ENCODE measurements at places on chromosomes 4 and X.
A peak's percentile ranks its signal among the peaks of the same experiment; 100 is the strongest.

GRCh38 chr4:128908735-128909134 is 99.2 kb downstream of the JADE1 start:
- no peak for DNase-seq

DNA sequence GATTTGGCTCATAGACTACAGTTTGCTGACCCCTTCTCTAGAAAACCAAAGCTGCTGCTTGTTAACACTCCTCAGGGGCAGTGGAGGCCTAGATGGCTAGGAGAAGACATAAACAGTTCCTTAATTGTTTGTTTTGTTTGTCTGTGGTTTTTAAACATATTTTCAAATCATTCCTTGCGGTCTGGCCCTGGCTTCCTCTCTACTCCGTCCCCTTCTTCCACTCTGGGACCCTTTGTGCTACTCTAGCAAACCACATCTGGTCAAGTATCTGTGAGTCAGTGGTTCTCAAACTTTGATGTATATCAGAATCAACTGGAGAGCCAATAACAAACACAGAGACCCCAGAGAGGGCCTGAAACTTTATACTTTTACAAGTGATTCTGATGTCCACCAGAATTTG is 36.1 kb downstream of the FRMPD4 start:
- no peak for DNase-seq

- peak; percentile 99 for DNase-seq
Measured at GRCh38 chr4:56435140-56435926, at the start of gene PPAT. PPAT (minus strand) TSS chr4:56435615; CDS start chr4:56435477, 138 bp downstream.

GRCh38 chr4:175413561-175413960 is 398.5 kb downstream of the GPM6A start:
- no peak for DNase-seq

GRCh38 chrX:119989905-119990555 is 46.5 kb upstream of the NKAP start:
- no peak for DNase-seq

DNA sequence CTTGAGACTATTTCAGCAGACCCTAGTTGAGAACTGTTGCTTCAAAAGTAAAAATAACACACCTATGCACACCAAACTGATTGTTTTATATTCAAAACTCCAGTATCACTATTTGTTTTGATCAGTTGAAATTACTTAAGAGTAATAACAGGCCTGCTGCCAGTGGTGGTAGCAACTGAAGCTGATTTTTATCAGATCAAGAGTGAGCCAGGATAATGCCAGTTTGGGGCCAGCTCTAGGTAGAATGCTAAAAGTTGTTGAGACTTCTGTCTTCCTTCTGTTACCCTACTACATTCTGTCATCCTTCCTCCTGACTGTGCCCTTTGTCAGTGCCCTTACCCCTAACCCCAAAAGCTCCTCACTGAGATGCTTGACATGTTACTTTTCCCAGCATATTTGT is 228.7 kb upstream of the SPRY1 start:
- DNase-seq: no peak

DNA sequence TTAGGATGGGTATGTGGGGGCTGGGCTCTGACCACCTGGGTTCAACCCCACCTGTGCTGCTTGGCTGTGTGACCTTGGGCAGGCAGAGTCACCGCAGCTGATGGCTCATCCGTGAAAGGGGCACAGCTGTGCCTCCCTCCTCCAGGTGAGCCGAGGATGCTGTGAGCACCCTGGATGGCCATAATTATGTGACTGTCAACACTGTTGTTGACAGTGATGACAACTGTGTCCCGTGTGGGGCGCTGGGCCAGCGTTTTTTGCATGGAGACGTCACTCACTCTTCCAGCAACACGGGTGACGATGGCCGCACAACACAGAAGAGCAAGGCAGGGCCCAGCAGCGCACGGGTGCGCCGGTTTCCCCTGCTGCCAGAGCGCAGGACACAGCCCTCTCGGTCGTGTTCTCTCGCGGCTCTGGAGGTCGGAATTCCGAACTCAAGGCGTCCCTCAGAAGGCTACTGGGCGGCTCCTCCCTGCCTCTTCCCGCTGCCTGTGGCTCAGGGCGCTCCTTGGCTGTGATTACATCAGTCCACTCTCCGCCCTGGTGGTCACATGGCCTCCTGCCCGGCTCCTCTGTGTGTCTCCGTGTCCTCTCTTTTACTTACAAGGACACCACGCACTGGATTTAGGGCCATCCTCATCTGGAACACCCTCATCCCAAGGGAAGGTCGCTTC is 1.3 kb downstream of the SH3TC1 start:
- DNase-seq: no peak

GRCh38 chrX:119756926-119757635 is 1.3 kb upstream of the SOWAHD start:
- no peak for DNase-seq

- DNase-seq: no peak
Measured at GRCh38 chr4:95091272-95091671, 333.5 kb downstream of the BMPR1B start.

DNA sequence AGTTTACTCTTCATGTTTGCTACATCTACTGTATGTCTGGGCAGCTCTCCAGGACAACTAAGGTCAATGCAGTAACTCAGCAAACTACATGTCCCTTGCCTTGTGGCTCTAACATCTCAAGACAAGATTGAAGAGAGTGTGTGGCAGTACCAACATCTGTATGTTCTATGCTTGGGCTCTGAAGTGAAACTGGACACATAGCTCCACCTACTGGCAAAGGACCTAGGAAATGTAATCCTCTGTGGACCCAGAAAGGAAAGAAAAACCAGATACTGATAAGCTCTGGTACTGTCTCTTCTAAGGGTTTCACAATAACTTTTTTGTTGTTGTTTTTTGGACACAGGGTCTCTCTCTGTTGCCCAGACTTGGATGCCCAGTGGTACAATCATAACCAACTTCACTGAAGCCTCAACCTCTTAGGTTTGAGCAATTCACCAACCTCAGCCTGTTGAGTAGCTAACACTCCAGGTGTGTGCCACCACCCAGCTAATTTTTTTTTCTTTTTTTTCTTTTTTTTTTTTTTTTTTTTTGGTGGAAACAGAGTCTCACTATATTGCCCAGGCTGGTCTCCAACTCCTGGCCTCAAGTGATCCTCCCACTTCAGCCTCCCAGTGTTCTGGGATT is 64.1 kb downstream of the QDPR start:
- DNase-seq: peak; percentile 30

GRCh38 chr4:65033899-65034298 is 624.6 kb upstream of the TECRL start:
- no peak for DNase-seq

GRCh38 chr4:112448306-112449132 is 67.5 kb downstream of the NEUROG2 start:
- DNase-seq: no peak

GRCh38 chr4:8913858-8914460 is 42.3 kb upstream of the HMX1 start:
- no peak for DNase-seq

- no peak for DNase-seq
Measured at GRCh38 chr4:168868044-168868781, 141.8 kb downstream of the CBR4 start.

DNA sequence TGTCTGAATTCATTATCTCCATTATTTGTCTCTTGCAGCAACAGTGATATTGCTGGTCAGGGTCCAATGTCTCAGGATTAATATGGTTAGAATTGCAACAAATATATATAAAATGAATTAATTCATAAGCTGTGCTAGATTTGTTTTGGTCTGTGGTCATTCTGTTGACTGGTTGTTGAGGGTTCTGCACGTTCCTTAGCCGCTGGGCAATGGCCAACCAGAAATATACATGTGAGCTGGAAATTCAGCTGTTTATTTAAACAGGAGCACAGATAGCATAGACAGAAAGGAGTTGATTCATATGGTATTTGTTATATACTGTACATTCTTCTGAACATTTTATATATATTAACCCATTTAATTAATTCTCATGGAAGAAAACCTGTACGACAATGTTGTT is 100.8 kb downstream of the RPA4 start:
- DNase-seq: no peak

DNA sequence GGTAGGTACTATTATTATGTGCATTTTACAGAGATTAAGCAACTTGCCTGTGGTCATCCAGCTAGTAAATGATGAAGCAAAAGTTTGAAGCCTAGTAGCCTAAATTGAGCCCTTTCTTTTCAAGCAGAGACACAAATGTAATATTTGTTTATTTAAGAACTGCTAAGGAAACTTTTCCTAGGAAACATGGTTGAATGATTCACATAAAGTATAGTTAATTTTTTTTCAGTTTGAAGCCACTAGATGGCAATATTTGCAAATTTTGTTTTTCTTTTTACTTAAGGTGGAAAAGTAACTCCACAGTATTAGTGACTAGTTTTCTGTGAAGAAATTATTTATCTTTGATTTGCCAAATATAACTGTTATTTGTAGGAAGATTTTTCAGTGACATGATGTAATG is 52.8 kb upstream of the ANKRD17 start:
- no peak for DNase-seq

GRCh38 chrX:20445109-20445508 is 178.4 kb upstream of the RPS6KA3 start:
- no peak for DNase-seq

GRCh38 chr4:41751449-41752061 is 3.0 kb upstream of the PHOX2B start:
- no peak for DNase-seq

GRCh38 chr4:4334798-4335520 is 44.9 kb downstream of the ZBTB49 start:
- peak; percentile 69 for DNase-seq

DNA sequence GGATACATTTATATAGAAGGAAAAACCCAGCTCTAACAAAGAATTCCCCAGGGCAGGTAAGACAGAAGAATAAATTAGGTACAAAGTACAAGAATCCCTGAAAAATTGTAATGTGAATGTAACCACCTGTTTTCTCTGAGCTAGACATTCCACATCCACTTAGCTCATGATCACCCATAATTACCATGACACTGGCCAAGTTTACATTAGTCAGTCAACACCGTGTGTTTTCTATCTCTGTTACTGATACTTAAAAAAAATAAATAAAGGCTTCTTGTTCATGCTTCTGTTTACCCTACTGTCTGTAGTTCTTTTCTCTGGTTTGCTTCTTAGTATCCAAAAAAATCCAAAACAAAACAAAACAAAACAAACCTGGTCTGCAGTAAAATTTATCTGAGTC is 66.0 kb downstream of the CBLL2 start:
- DNase-seq: no peak

GRCh38 chrX:44060221-44060620 is 87.0 kb upstream of the NDP start:
- DNase-seq: no peak

- no peak for DNase-seq
Measured at GRCh38 chr4:4914965-4915845, 55.7 kb downstream of the MSX1 start.

DNA sequence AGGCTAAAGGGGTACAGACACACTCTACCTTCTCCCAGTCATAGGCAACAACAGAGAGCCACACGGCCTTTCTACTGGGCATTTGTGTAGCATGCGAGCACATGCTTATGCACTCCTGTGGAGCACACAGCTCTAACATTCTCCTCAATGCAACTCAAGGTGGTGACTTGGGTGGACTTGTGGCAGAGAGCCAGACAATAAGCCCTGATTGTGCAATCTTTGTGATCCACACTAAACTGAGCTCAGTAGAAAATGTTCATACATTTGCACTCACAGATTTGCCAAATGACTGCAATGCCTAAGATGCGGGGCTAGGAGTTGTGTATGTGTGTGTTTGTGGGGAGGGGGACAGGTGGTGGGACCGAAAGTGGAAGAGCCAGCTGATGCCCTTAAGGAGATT is 31.4 kb upstream of the SETD7 start:
- DNase-seq: no peak

DNA sequence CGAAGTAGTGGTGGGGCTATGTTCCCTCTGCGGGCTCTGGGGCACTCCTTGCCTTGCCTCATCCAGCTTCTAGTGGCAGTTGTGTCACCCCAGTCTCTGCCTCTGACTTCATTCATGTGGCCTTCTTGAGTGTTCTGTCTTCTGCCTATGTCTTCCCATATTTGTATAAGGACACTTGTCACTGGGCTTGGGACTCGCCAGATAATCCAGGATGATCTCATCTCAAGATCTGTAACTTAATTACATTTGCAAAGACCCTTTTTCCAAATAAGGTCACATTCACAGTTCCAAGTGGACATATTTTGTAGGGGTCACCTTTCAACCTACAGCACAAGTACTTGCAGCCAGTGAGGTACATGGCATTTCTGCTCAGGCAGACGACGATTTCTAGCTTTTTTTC is 30.3 kb upstream of the CLDN24 start:
- DNase-seq: no peak

DNA sequence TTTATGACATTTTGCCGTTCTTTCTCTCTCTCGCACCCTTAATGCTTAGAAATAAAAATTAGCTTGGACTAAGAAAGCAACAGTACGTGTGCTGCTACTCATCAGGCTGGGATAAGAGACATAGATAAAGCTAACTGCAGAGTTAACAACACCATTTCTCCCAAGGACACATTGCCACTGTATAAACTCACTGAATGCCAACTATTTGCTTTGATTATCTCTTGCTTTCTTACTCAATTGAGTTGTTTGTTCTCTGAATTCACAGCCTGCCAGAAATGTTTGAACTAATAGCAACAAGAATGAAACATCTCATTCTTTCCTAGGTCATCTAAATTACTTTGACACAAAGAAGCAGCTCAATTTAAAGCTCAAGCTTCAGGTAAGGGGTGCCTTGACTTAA is 34.6 kb downstream of the F8 start:
- no peak for DNase-seq

- DNase-seq: no peak
Measured at GRCh38 chr4:22850055-22850454, 157.3 kb downstream of the GBA3 start.
